ENCODE measurements at places on chromosomes 13 and 19. TPM values are rescaled to one million over a fixed set of nuclear protein-coding genes. Genes with fewer than 3 reads are reported as not detected.
A peak's percentile ranks its signal among the peaks of the same experiment; 100 is the strongest.

GRCh38 chr19:3821156-3821555 is 35.0 kb upstream of the MATK start:
- no peaks in the 10 kb centered on the region for H3K36me3 ChIP-seq
- no peak overlapping the region for H3K27ac ChIP-seq
- H3K4me1 ChIP-seq = peaks cover 47% of the 10 kb centered on the region
- DNase-seq = no peak
- H3K4me3 ChIP-seq = no peak overlapping the region

- no peak overlapping the region for H3K4me3 ChIP-seq
- peaks cover 16% of the 10 kb centered on the region for H3K36me3 ChIP-seq
- no peak for DNase-seq
- no peaks in the 10 kb centered on the region for H3K27me3 ChIP-seq
- H3K27ac ChIP-seq = no peak overlapping the region
Observed at GRCh38 chr19:6273701-6274601, 5.8 kb downstream of the MLLT1 start.

- peaks cover 44% of the 10 kb centered on the region for H3K4me1 ChIP-seq
- no peak for DNase-seq
- H3K27ac ChIP-seq = no peak overlapping the region
- no peaks in the 10 kb centered on the region for H3K36me3 ChIP-seq
Observed at GRCh38 chr13:45850027-45850613, 1.4 kb downstream of the SIAH3 start.

DNA sequence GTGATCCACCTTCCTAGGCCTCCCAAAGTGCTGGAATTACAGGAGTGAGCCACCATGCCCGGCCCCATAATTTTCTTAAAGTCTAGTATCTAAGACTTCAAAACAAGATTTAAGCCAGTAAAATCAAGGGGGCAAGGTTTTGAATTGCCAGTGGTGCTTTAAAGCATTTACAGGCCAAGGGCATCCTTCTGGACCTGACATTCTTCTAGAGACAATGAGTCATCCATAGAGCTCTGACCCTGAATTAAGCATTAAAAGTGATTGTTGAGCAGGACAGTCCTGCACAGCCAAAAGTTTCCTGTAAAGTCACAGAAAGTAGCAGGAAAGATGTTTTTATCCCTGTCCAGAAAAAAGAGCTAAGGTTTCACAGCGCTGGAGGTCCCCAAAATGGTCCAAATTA is 50.9 kb upstream of the ATP12A start:
- H3K4me3 ChIP-seq = no peak overlapping the region
- H3K27ac ChIP-seq = no peak overlapping the region
- peaks cover 31% of the 10 kb centered on the region for H3K4me1 ChIP-seq
- DNase-seq = no peak
- H3K27me3 ChIP-seq = no peaks in the 10 kb centered on the region
- no peaks in the 10 kb centered on the region for H3K36me3 ChIP-seq

GRCh38 chr19:7377196-7377595 is 28.5 kb downstream of the ARHGEF18 start:
- H3K4me3 ChIP-seq = no peak overlapping the region
- peaks cover 85% of the 10 kb centered on the region for H3K36me3 ChIP-seq
- no peaks in the 10 kb centered on the region for H3K27me3 ChIP-seq
- H3K4me1 ChIP-seq = peaks cover 11% of the 10 kb centered on the region
- no peak overlapping the region for H3K27ac ChIP-seq

GRCh38 chr19:35095667-35096368 is 19.8 kb upstream of the FXYD3 start:
- H3K27ac ChIP-seq = no peak overlapping the region
- H3K4me1 ChIP-seq = peaks cover under 1% of the 10 kb centered on the region
- H3K4me3 ChIP-seq = no peak overlapping the region
- peaks cover 5% of the 10 kb centered on the region for H3K27me3 ChIP-seq
- DNase-seq = no peak

The PSG3 gene
- not detected for total RNA-seq

- no peak overlapping the region for H3K4me3 ChIP-seq
- H3K27ac ChIP-seq = no peak overlapping the region
- no peaks in the 10 kb centered on the region for H3K27me3 ChIP-seq
- no peak for DNase-seq
Observed at GRCh38 chr13:37806666-37807065, 62.9 kb downstream of the TRPC4 start.

The MLNR gene
- total RNA-seq = not detected

- peak overlapping the region; percentile 48 for H3K4me3 ChIP-seq
- H3K36me3 ChIP-seq = no peaks in the 10 kb centered on the region
- peaks cover 11% of the 10 kb centered on the region for H3K27me3 ChIP-seq
- no peak for DNase-seq
- H3K27ac ChIP-seq = no peak overlapping the region
Observed at GRCh38 chr19:11196406-11197287, 698 bp downstream of the KANK2 start.
